ENCODE measurements at places on chromosomes 6 and 20.

DNA sequence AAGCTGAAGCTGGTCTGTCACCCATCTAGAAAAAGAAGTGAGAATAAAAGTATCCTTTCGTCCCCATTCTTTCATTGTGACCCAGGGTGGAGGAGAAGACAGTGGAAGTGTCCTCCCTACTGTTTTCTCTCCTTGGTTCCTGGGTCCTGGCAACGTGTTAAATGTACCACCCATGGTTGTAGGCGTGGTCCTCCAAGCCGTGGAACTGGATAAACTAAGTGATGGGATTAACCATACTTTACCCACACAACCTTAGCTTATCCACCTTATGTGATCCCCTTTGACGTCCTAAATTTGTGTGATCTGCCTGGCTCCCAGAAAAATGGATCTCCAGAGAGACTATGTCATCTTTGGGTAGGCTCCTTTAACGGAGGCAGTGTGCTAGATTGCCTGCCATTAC is 47.4 kb downstream of the HLA-DPB1 start:
- DNase-seq = no peak

- DNase-seq = no peak
Measured at GRCh38 chr6:1042583-1043457, 269.1 kb upstream of the FOXQ1 start.

DNA sequence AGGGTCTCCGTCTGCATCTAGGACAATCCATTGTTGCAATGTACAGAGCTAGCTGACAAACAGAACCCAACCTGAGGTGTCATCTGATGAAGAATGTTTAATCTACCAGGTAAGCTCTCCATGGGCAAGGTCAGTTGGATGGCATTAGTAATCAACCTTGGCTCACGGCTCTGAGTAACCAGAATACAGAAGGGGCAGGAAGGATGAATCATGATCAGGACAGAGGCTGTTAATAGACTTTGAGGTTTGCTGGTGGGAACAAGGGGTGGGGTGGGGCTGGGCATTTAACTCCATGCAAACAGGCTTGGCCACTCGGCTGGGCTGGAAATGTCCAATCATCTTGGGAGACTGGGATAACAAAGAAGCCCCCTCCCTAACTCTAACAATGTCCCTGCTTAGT is 77.1 kb upstream of the MRPS10 start:
- DNase-seq = no peak

GRCh38 chr20:62208061-62208794 is 11.8 kb downstream of the HRH3 start:
- DNase-seq = no peak

- no peak for DNase-seq
Measured at GRCh38 chr20:37759052-37759553, 65.3 kb downstream of the CTNNBL1 start.

DNA sequence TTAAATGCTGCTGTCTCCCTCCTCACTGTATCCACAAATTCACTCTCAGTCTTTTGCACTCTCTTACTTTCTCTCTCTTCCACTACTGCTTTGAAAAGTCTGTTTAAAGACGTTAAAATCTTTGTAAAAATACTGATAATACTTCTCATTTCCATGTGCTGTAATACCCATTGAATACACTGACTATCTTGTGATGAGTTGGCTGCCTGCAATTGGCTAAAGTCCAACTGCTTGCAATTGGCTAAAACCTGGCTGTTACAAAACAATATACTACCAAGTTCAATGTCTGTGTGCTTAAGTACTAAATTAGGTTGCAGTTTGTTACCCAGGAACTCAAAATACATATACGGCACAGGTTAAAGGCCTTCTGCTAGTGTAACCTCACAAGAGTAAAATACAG is 264.8 kb downstream of the THBS2 start:
- DNase-seq = no peak

DNA sequence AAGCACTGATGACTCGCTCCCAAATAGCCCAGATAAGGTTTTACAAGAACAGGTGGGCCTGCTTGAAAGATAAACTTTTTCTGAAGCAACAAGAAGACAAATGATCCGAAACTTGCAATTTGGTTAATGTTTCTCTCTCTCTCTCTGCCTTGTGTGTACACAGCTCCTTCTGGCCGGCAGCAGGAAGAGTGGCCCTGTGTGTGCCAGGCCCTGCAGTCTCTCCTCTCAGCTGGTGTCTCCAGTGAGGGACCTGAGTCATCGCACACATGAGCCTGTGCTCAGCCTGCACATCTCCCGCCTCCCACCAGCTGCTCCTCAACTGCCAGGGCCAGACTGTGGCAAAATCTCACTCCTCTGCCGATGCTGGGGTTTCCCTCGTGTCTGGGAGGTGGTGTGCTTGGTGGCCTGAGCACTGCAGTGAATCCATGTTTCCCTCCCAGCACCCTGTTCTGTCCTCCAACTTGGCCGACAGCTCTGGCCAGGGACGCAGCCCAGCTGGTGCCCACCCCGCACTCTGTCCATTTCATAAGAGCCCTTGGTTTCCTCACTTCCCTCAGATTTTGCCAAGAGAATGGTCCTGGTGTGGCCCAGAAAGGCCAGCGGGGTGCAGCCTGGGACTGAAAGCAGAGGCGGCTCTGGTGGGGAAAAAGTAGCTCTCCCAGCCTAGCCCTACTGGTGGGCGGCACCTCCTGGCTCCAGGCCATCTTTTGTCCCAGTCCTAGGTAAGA is 49.4 kb downstream of the ERMARD start:
- no peak for DNase-seq

- DNase-seq = no peak
Measured at GRCh38 chr20:1415667-1416468, 23.0 kb upstream of the FKBP1A start.

GRCh38 chr6:74892091-74892490 is 313.8 kb downstream of the COL12A1 start:
- DNase-seq = no peak

GRCh38 chr6:27582928-27583725 is 110.2 kb upstream of the ZNF184 start:
- DNase-seq = peak; percentile 20

GRCh38 chr20:5214826-5215225 is 88.0 kb downstream of the CDS2 start:
- no peak for DNase-seq

DNA sequence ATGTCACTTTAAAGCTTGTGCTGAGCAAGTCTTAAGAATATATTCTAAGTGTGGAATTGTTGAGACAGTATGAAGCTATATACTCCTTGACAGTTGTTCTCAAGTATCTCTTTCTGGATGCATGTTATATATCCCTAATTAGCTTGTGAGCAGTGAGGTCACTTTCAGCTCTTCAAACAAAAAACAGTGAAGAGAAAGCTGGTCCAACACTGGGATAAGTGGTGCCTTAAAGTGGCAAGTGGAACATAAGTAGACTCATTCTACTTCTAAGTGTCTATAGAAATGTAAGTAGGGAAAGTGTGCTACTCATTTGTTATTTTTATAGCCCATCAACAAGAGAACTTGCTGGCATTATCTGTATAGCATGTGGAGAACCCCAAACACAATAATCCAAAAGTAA is 133.1 kb upstream of the BACH2 start:
- DNase-seq = no peak

- no peak for DNase-seq
Measured at GRCh38 chr20:21286775-21287174, 16.4 kb upstream of the XRN2 start.

- no peak for DNase-seq
Measured at GRCh38 chr6:121940728-121941127, 458.7 kb upstream of the HSF2 start.

GRCh38 chr20:3765171-3765882 is 2.2 kb downstream of the ADISSP start:
- DNase-seq = no peak

GRCh38 chr6:69835414-69836179 is 30.8 kb upstream of the COL19A1 start:
- no peak for DNase-seq

GRCh38 chr6:118669561-118669960 is 18.2 kb upstream of the CEP85L start:
- no peak for DNase-seq

DNA sequence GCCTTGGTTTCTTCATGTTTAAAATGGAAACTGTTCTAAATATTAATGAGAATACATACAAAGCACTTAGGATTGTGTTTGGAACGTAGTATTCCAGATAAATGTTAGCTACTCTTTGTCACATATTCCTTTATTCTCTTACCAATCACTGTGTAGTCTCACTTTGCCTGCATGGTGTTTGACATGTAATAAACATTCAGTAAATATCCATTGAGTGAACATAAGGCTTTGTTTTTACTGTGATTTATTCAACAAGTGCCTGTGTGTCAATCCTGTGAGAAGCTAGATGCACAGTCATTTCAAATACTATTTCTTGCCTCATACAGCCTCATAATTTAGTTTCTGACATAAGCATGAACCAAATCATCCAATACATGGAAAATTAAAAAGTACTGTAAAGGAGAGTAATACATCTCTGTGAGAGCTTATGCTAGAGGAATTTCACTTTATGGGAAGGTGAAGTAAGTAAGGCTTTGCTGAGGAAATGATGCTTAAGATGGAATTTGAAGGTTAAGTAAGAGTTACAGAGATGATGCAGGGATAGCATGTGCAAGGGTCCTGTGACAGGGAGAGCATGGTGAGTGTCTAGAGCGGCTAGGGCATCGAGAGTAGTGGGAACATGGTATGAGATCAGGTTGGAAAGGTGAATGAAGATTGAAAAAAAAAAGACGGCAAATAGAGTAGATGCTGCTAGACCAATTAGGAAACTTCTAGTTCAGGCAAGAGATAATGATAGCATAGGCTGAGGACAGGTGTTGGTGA is 14.7 kb downstream of the PM20D2 start:
- DNase-seq = no peak

DNA sequence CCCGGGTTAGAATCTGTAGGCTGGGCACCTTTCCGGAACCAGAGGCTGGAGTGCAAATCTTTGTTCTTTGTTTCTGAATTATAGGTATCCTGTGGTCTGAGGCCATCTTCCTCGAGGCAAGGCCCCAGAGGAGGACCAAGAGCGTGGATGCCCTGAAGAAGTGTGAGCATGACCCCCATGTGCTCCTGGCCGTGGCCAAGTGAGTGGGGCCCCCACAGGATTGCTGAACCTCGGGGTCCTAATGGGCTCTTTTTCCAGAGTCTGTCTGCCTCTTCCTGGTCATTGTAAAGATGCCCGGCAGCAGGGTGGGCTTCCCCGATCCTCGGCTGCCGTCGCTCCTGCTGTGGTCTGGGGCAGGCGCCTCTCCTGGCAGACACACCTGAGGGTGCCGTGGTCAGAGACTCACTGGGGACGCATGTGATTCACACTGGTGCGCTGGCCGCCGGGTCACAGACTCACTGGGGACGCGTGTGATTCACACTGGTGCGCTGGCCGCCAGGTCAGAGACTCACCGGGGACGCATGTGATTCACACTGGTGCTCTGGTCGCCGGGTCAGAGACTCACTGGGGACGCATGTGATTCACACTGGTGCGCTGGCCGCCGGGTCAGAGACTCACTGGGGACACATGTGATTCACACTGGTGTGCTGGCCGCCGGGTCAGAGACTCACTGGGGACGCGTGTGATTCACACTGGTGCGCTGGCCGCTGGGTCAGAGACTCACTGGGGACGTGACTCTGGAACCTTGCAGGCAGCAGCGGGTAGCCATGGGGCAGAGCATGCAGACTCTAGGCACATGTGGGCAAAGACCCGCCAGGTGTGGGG is 6.5 kb upstream of the C20orf204 start:
- no peak for DNase-seq

DNA sequence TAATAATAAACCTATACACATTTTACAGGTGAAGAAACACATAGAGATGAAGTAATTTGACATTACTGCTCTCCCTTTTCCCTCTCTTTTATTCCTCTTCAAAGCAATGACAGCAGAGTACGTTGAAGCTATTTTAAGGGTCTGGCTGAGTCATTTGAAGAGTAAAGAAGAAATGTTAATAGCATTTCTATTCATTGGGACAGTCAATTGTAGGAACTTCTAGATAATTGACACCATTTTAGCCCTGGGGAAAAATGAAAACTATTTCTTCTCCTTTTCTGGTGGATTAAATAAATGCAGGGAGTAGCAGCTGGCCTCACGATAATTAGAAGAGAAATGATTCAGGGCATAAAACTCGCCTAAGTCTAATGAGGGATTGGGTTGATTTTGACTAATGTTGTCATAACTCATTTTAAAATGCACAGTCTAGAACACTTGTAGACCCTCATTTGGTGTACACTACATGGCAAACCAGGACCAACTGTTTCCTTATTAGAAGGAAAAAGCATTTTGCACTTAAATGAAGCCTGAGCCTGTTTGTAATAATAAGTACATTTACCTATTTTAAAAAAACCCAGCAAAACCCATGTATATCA is 48.1 kb downstream of the RIPOR2 start:
- no peak for DNase-seq

DNA sequence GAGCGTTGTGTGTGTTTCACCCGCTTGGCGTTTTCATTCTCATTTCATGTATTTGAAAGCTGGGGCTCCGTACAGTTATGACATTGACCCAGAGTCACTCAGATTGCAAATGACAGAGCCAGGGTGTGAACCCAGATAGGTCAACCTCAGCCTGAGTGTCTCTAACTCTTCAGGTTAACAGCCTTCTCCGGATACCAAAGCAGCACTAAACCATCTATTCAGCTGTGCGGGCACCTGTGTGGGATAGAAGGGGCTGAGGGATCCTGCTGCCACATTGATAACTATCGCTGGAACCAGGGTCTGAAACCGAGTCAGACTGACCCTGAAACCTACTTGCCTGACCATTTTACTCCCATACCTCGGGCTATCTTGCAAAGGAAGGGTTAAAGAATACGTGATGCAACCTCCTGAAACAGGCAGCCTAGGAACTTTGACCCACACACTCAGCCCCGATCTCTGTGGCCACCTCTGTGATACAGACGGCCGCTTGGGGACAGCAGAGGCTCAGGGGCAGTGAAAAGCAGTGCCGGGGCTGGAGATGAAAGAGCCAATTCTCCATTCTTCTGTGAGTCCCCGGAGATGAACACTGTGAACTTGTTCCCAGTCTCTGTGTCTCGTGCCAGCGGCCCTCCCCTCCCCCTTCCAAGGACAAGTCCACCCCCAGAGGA is 233.5 kb upstream of the QKI start:
- no peak for DNase-seq

DNA sequence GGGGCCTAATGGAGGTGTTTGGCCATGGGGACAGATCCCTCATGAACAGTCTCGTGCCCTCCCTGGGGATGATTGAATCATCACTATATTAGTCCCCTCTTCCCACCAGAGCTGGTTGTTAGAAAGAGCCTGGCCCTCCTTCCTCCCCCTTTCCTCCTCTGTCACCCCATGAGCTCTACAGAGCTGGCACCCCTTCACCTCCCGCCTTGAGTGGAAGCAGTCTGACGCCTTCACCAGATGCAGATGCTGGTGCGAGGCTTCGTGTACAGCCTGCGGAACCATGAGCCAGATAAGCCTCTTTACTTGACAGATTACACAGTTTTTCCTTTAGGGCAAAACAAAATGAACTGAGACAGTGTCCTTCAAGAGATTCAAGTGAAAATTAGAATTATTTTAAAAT is 74.4 kb upstream of the RIPOR2 start:
- DNase-seq = no peak

GRCh38 chr20:1870792-1871550 is 24.2 kb upstream of the SIRPA start:
- DNase-seq = no peak

All from stimulated activated CD8-positive, alpha-beta memory T cell treated with anti-CD3 and anti-CD28 coated beads, Interleukin-4, amount 100 ng/mL, for 24 hours (primary cell).